ENCODE measurements at places on chromosomes 1 and 21. TPM values are rescaled to one million over a fixed set of nuclear protein-coding genes. Genes with fewer than 3 reads are reported as not detected.

Gene NSUN4
- 9.9 TPM for polyA plus RNA-seq

Gene KRTAP10-11
- not detected for polyA plus RNA-seq

Gene PEAR1
- 13.7 TPM for polyA plus RNA-seq

Gene NOL9
- polyA plus RNA-seq: 3.0 TPM

Gene KRTAP12-2
- not detected for polyA plus RNA-seq

Gene GPR161
- 2.3 TPM for polyA plus RNA-seq

Gene FAM177B
- not detected for polyA plus RNA-seq

Gene USH2A
- polyA plus RNA-seq: 0.01 TPM

Gene LCE2C
- not detected for polyA plus RNA-seq

Gene FNDC7
- polyA plus RNA-seq: not detected

- DNase-seq: peak; percentile 21
- no peak overlapping the region for H3K27ac ChIP-seq
- no peaks in the 10 kb centered on the region for H3K27me3 ChIP-seq
These were observed 8.0 kb upstream of the MACF1 start for GRCh38 chr1:39196244-39197215.

- no peaks in the 10 kb centered on the region for H3K36me3 ChIP-seq
- DNase-seq: no peak
- H3K4me1 ChIP-seq: no peaks in the 10 kb centered on the region
- H3K27me3 ChIP-seq: peaks cover 4% of the 10 kb centered on the region
These were observed 129.2 kb downstream of the RGS21 start for GRCh38 chr1:192445839-192446489.

- H3K36me3 ChIP-seq: no peaks in the 10 kb centered on the region
- H3K27ac ChIP-seq: peak overlapping the region; percentile 64
- H3K27me3 ChIP-seq: no peaks in the 10 kb centered on the region
- H3K4me3 ChIP-seq: no peak overlapping the region
- peaks cover 89% of the 10 kb centered on the region for H3K4me1 ChIP-seq
These were observed 87.2 kb downstream of the MRPL37 start for GRCh38 chr1:54287176-54287650.

- H3K27me3 ChIP-seq: peaks cover 39% of the 10 kb centered on the region
- no peak overlapping the region for H3K27ac ChIP-seq
- no peaks in the 10 kb centered on the region for H3K4me1 ChIP-seq
- H3K36me3 ChIP-seq: no peaks in the 10 kb centered on the region
These were observed 347.7 kb downstream of the NPHP4 start for GRCh38 chr1:5644281-5645134.

DNA sequence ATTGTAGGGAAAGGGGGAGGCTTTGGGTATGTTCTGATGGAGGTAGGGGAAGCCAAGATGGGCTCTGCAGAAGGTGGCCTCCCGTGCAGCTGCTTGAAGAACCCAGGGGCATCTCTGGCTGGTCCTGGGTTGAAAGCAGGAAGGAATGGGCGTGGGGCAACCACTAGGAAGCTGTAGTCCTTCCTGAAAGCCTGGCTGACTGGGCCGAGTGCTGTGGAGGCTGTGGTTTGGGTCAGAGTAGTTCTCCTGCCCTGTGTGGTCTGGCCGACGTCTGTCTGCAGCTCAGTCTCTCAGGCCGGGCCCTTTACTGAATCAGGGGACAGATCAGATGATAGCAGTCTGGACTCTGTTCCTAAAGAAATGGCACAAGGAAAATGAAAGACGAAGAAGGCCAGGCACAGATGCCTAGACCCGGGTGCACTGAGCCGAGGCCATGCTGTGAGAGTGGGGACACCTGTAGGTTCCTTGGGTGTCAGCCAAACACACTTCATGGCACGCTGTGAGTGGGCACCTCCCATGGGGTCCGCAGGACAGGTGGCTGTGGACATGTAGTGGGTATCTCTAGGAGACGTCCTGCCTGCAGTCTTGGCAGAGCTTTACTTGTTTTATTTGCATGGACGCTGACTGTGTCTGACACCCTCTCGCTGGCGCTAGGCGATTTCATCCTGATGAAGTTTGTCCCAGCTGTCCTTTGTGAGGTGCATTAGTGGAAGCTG lies 87.0 kb downstream of the POFUT2 start:
- no peak overlapping the region for H3K4me3 ChIP-seq
- no peak for DNase-seq

GRCh38 chr1:41661428-41662060 lies 177.1 kb upstream of the EDN2 start:
- no peaks in the 10 kb centered on the region for H3K36me3 ChIP-seq
- H3K4me3 ChIP-seq: peak overlapping the region; percentile 75
- DNase-seq: peak; percentile 24

DNA sequence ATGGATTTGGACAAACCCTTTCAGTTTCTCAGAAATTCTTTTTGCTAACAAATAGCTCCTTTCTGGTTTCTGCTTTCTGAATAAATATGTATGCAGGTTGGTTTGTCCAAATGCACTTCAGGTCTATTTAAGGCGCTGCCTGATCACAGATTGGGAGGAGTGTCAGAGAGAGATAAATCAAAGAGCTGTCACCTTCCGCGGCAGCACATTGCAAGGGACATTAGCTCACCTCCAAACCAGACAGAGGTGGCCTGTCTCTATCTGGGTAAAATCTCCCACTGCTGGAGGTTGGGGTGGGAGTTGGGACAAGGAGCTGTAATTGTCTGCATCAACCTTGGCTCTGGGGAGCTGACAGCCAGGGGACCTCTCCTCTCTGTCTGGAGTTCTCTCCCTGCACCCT lies 25.2 kb downstream of the PRAMEF20 start:
- H3K27me3 ChIP-seq: peaks cover 6% of the 10 kb centered on the region
- no peaks in the 10 kb centered on the region for H3K4me1 ChIP-seq
- no peak overlapping the region for H3K4me3 ChIP-seq
- DNase-seq: no peak

- no peak for DNase-seq
- no peak overlapping the region for H3K4me3 ChIP-seq
- H3K27ac ChIP-seq: no peak overlapping the region
- peaks cover 8% of the 10 kb centered on the region for H3K4me1 ChIP-seq
- H3K36me3 ChIP-seq: no peaks in the 10 kb centered on the region
- H3K27me3 ChIP-seq: no peaks in the 10 kb centered on the region
These were observed 72.9 kb downstream of the RPS6KA1 start for GRCh38 chr1:26602378-26602959.

- H3K4me3 ChIP-seq: no peak overlapping the region
- H3K36me3 ChIP-seq: no peaks in the 10 kb centered on the region
- no peak overlapping the region for H3K27ac ChIP-seq
- no peak for DNase-seq
- H3K4me1 ChIP-seq: peaks cover 7% of the 10 kb centered on the region
These were observed 7.5 kb upstream of the EVI5 start for GRCh38 chr1:92792340-92792782.

DNA sequence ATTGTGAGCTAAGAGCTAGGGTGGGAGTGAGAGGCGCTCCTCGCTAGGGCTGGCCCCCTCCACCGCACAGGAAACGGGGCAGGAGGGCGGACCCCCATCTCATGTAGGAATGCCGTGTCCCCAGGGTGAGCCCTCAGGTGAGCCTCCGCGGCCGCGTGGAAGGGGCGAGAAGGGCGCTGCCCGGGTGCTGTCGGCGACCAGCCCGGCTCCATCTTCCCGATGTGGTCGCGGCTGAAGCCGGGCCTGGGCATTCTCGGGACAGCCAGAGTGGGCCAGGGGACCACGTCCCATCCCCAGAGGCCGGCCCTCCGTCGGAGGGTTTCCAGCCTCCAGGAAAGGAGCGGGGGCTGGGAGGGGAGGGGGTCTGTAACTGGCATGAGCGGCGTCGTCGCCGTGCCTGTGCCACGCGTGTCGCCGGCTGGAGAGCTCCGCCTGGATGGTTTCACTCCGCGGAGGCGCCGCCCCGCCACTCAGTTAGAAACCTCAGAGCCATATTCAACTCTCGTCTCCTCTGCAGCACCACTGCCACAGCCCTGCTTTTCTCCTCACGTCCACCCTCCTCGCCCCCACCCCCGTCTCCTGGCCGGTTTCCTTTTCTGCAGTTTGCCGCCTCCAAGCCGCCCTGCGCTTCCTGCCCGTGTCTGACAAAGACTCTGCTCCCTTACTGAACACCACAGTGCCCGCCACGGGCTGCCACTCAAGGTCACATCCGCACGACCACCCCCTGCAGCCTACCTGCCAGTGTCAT lies at the start of gene TMEM269:
TSS of gene TMEM269 (plus strand) at position 46 of the 748 bp plus-strand sequence. CDS start 4,903 bp downstream, outside the sequence.
- H3K4me1 ChIP-seq: peaks cover 13% of the 10 kb centered on the region
- DNase-seq: peak; percentile 11
- H3K27me3 ChIP-seq: no peaks in the 10 kb centered on the region
- H3K4me3 ChIP-seq: peak within 1 kb of the TSS; percentile 48

DNA sequence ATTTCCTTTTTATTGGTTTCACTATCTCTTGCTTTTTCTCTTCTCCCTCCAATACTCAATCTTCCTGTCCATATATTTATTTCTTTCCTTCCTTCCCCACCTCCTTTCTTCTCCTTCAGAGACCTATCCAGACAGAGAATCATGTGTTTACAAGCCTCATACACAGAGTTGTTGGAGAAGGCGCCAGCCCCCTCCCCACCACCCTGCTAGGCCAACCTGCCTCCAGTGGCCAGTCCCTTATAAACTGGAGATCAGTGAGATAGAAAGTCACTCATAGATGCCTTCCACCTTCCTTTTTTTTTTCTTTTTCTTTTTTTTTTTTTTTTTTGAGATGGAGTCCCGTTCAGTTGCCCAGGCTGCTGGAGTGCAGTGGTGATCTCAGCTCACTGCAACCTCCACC lies 53.3 kb downstream of the CD247 start:
- no peaks in the 10 kb centered on the region for H3K27me3 ChIP-seq
- H3K36me3 ChIP-seq: no peaks in the 10 kb centered on the region
- H3K4me3 ChIP-seq: no peak overlapping the region
- DNase-seq: no peak
- H3K27ac ChIP-seq: no peak overlapping the region

GRCh38 chr1:169236880-169237279 lies 130.4 kb downstream of the ATP1B1 start:
- no peaks in the 10 kb centered on the region for H3K27me3 ChIP-seq
- H3K36me3 ChIP-seq: no peaks in the 10 kb centered on the region
- DNase-seq: no peak
- H3K4me1 ChIP-seq: peaks cover 35% of the 10 kb centered on the region
- no peak overlapping the region for H3K4me3 ChIP-seq

DNA sequence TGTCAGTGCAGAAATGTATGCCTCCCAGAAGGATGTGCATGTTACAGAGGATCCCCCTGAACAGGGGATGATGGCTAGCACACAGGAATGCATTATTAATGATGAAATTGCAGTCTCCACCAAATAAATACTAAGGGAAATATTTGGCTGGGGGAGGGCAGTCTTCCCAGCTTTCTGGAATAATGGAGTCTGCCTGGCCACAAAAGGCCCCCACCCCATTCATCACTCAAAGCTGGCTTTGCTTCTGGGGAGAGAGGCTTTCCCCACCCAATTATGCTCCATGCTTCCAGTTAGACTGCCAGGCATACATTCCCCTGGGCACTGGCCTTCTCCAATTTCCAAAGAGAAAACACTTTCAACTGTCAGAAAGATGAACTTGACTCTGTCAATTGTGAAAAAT lies 302.7 kb downstream of the SIPA1L2 start:
- no peak overlapping the region for H3K27ac ChIP-seq
- H3K27me3 ChIP-seq: no peaks in the 10 kb centered on the region
- H3K36me3 ChIP-seq: no peaks in the 10 kb centered on the region
- DNase-seq: no peak
- peaks cover 4% of the 10 kb centered on the region for H3K4me1 ChIP-seq
- no peak overlapping the region for H3K4me3 ChIP-seq

DNA sequence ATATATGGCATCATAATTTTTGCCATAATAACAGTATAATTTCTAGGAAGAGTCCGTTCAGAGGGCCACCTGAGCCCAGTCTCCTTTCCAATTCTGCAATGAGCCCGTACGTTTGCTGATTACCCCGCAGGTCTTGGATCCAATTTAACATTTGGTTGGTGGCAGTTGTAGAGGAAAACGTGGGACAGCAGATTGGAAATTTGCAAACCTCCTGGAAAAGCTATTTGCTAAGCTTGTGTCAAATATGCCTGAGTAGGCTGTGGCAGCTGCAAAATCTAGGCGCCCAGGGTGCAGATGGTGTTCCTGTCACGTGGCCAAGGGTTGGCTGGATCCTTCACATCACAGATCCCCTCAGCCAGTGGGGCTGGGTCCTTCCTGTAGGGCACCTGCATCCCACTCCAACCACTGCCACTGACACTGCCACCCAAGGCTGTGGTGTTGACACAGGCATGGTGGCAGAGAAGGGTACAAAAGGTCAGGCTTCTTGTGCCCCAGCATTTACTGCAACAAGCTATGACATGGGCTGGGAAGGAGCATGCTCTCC lies 174.8 kb upstream of the SYT6 start:
- no peaks in the 10 kb centered on the region for H3K36me3 ChIP-seq
- H3K4me3 ChIP-seq: no peak overlapping the region
- no peaks in the 10 kb centered on the region for H3K4me1 ChIP-seq
- H3K27me3 ChIP-seq: peaks cover 20% of the 10 kb centered on the region
- H3K27ac ChIP-seq: no peak overlapping the region
- DNase-seq: no peak

DNA sequence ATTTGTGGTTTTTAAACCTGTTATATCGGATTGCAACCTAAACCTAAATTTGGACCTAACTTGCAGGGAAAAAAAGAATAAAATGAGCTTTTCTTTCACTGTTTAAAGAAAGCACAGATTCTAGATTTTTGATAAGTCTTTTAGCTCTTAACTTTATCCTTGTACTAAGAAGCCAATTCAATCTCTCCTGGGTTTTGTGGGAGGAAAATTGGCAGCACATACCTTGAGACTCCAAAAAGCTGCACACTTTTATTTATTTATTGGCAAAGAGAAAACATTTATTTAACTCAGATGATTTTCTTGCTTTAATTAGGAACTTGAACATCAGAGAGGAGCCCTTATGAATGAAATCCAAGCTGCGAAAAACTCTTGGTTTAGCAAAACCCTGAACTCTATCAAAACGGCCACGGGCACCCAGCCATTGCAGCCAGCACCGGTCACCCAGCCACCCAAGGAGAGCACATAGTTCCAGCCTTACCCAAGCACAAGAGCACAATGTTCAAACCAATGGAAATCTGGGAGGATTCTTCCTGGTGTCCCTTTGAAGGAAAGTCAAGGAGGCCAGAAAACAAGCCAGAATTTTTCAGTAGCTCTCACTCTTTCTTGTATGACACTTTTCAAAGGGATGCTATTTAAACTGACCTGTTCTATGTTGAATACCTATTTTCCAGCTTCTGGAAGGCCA lies 10.1 kb upstream of the CACYBP start:
- no peaks in the 10 kb centered on the region for H3K4me1 ChIP-seq
- H3K4me3 ChIP-seq: peak overlapping the region; percentile 29
- H3K27me3 ChIP-seq: no peaks in the 10 kb centered on the region
- peak overlapping the region; percentile 66 for H3K27ac ChIP-seq
- no peak for DNase-seq
- no peaks in the 10 kb centered on the region for H3K36me3 ChIP-seq

DNA sequence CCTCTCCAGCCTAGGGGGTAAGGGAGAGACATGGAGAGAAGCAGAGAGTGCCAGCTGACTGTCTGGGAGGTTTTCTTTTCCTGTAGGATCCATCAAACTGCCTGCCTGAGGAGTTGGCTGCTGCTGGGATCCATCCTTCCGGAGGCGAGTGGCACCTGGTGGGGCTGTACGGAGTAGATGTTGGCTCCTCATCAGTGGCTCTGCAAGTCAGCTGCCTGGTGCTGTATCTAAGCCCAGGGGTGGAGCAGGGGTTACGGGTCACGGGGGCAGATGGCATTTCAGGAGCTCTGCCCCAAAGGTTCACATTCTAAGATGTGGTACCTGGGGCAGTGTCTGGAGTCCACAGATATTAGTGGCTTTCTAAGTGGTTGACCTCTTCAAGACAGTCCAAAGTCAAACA lies 128.0 kb downstream of the ACTL8 start:
- H3K27ac ChIP-seq: no peak overlapping the region
- no peak overlapping the region for H3K4me3 ChIP-seq
- peaks cover 6% of the 10 kb centered on the region for H3K4me1 ChIP-seq
- H3K27me3 ChIP-seq: peaks cover 2% of the 10 kb centered on the region
- H3K36me3 ChIP-seq: no peaks in the 10 kb centered on the region

Data from heart right ventricle (tissue), 16 donors.